ENCODE measurements at places on chromosomes 6 and 20.

DNA sequence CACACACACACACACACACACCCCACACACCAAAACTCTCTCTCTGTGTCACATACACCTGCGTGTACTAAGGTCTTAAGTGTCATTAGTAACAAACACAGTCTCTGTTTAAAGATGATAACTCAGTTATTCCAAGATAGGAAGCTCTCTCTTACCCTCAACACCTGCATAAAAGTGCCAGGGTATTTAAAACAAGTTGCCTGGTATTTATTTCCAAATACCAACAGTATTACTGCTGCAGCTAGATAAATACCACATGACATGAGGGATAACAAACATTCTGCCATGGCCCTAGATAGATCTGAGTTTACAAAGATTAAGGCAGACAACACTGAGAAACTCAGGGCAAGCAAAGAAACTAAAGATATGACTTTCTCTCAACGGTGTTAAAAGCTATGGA is 118.5 kb downstream of the SIM1 start:
- DNase-seq = no peak

DNA sequence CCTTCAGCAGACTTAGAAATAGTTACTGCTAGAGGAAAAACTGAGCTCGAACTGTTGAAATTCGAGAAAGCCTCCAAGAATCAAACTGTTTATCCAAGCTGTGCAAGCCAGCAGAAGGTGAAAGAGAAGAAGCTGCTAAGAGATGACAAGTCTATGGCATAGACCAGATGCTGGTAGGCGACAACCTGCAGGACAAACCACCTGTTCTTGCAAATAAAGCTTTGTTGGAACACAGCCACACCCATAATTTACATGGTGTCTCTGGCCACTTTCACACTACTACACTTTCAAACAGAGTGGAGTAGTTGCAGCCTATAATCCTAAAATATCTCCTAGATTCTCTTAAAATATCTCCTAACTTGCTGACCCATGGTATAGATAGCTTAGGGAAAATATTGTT is 33.3 kb downstream of the TNFRSF21 start:
- DNase-seq = no peak

DNA sequence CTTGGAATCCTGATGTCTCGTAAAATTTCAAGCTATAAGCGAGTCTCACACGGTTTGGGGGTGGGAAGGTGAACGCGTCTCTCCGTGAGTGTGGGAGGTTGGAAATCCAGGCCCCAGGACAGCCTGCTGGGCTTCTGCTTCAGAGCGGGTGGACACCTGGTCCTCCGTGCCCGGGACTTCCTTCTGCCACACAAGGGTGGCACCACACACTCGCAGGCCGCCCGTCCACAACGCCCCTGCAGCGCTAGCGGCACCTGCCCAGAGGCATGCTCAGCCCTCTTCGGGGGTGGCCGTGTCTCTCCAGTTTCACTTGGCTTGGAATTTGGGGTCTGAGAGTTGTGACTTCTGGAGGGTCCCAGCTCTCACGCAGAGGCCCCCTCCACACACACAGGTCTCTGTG is 151.9 kb downstream of the PHACTR3 start:
- no peak for DNase-seq

DNA sequence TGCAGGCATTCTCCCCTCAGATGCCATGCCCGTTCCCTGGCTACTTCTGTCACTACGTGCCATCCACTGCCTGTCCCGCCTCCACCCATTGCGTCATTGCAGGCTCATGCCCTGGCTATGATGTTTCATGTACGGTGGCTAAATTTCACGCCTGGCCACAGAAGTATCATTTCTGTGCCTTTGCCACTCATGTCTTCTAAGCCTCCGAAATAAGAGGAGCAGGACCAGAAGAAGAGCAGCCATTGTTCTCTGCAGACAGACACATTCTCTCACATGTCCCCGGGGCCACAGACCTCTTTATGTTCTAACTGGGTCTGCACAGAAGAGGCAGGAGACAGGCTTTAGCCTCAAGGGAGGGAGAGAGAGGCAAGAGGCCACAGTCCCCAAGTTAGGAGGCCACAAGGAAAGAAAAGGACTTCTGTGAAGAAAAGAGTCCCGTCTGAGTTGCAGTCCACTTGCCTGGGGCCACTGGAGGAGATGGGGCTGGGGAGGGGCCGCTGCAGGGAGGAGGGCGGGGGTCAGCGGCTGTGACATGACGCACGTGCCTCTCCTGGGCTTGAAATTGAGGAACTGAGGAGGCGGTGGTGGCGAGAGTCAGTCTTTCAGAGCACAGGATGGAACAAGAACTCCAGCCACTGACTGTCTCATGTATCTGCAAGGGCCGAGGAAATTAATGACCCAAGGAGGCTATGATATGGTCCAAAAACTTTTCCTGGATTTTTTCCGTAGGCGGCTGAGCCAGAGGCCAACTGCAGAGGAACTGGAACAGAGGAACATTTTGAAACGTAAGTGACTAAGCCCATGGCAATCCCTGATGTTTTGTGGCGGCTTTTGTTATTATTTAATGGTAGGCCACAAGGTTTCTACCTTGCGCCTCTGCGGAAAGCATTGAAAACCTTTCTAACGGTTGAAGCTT is 55.9 kb downstream of the TBC1D7 start:
- no peak for DNase-seq

Data from stimulated activated CD4-positive, alpha-beta T cell treated with anti-CD3 and anti-CD28 coated beads, Interleukin-1b, Interleukin-23, amount 100 ng/mL, for 1 hour (primary cell).